GM23248 (cell line): ENCODE measurements at places on chromosomes 5 and 9. TPM values are rescaled to one million over a fixed set of nuclear protein-coding genes. Genes with fewer than 3 reads are reported as not detected.

IL5 gene
- not detected in 2 replicates for polyA plus RNA-seq

TRPM6 gene
- not detected in 2 replicates for polyA plus RNA-seq

GFRA3 gene
- polyA plus RNA-seq: not detected in 2 replicates

LCP2 gene
- polyA plus RNA-seq: not detected in 2 replicates

SPATA31E1 gene
- polyA plus RNA-seq: not detected in 2 replicates

PCDHA1 gene
- polyA plus RNA-seq: not detected in 2 replicates

NR5A1 gene
- polyA plus RNA-seq: not detected in 2 replicates

CARD6 gene
- polyA plus RNA-seq: 3.9 and 4.4 TPM in 2 replicates

PCDHB16 gene
- polyA plus RNA-seq: 4.8 and 5.0 TPM in 2 replicates

IFNK gene
- polyA plus RNA-seq: not detected in 2 replicates

RAD23B gene
- 16.8 and 18.9 TPM in 2 replicates for polyA plus RNA-seq

SGCD gene
- polyA plus RNA-seq: 68.1 and 71.2 TPM in 2 replicates

DNA sequence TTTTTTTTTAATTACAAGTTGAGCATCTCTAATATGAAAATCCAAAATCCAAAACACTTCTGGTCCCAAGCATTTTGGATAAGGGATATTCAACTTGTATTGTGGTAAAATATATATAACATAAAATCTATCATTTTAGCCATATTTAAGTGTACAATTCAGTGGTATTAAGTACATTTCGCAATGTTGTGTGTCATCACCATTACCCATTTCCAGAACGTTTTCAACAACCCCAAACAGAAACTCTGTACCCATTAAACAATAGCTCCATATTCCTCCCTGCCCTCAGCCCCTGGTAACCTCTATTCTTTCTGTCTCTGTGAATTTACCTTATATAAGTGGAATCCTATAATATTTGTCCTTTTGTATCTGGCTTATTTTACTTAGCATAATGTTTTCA is 24.9 kb downstream of the TICAM2 start:
- peak; percentile 55 for DNase-seq
- H3K4me1 ChIP-seq: peaks cover 28% of the 10 kb centered on the region
- no peak overlapping the region for H3K27ac ChIP-seq
- H3K4me3 ChIP-seq: no peak overlapping the region

DNA sequence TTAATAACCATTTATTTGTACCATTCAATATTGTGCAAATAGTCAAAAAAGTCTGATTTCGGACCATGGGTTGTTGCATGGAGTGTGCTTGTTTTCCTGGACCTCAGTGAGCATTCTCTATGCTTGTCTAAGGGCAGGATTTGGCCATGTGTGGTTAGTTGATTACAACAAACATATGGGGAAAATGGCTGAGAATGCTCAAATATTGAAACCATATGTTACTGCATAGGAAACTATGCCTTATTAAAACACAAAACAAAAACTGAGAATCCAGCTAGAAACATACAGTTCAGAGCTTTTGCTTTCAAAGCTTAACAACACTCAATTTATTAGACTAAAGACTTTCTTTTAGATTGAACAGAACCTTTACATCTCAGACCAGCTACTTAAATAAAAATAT is 928.3 kb downstream of the NR2F1-AS1 start:
- H3K36me3 ChIP-seq: no peaks in the 10 kb centered on the region
- peak; percentile 42 for DNase-seq
- H3K4me1 ChIP-seq: peaks cover 9% of the 10 kb centered on the region; the same call in 1 of the 2 replicates
- no peak overlapping the region for H3K4me3 ChIP-seq

DNA sequence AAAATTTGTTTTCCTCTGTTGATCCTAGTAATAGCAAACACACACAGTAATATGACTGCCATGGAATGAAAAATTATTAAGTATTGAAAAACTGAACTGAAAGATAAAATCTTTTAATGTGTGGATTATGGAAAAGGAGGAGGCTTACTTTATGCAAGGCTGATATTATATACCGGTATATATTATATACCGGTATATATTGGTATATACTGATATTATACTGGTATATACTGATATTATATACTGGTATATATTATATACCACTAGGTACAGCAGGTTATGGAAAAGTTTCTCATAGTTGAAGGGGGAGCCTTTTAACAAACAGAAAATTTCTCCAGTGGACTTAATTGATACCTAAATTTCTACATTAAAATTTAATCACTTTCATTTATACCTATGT is 181.4 kb downstream of the SH3GL2 start:
- no peaks in the 10 kb centered on the region for H3K4me1 ChIP-seq
- DNase-seq: no peak

DNA sequence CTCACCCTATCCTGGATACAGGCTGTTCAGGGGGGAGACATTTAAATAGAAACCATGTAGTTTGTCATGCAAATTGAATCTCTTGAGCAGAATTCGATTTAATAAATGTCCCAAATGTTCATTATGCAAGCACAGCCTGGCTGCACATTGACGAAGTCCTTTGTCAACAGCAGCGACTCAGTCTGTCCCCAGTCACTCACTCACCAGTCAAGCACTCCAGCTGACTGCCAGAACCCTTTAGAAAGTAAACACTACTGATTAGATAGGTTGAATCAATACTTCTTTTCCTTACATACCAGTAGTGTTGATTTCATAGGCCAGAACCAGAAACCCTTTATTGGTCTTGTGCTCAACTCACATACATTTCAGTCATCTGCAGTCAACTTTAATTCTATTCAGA is 27.5 kb downstream of the CDH6 start:
- no peaks in the 10 kb centered on the region for H3K27me3 ChIP-seq
- H3K36me3 ChIP-seq: no peaks in the 10 kb centered on the region
- no peak overlapping the region for H3K4me3 ChIP-seq
- no peak for DNase-seq
- H3K4me1 ChIP-seq: no peaks in the 10 kb centered on the region

- no peaks in the 10 kb centered on the region for H3K27me3 ChIP-seq
- H3K4me3 ChIP-seq: no peak overlapping the region
- H3K27ac ChIP-seq: no peak overlapping the region
- H3K4me1 ChIP-seq: no peaks in the 10 kb centered on the region
- peak; percentile 45 for DNase-seq
These were observed 471.7 kb upstream of the RORB start for GRCh38 chr9:74025402-74025925.

DNA sequence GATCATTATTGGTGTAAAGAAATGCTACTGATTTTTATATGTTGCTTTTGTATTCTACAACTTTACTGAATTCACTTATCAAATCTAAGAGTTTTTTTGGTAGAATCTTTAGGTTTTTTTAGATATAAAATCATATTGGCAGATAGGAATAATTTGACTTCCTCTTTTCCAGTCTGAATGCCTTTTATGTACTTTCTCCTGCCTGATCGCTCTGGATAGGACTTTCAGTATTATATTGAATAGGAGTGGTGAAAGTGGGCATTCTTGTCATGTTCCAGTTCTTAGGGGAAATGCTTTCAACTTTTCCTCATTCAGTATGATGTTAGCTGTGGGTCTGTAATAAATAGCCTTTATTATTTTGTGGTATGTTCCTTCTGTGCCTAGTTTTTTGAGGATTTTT is 8.3 kb downstream of the AHRR start:
- H3K27me3 ChIP-seq: no peaks in the 10 kb centered on the region
- no peaks in the 10 kb centered on the region for H3K36me3 ChIP-seq
- H3K4me1 ChIP-seq: peaks cover 26% of the 10 kb centered on the region
- peak overlapping the region; percentile 62 for H3K27ac ChIP-seq
- no peak overlapping the region for H3K4me3 ChIP-seq

GRCh38 chr5:13350767-13351166 is 593.7 kb downstream of the DNAH5 start:
- H3K27ac ChIP-seq: no peak overlapping the region
- H3K27me3 ChIP-seq: no peaks in the 10 kb centered on the region
- DNase-seq: peak; percentile 33
- peaks cover 20% of the 10 kb centered on the region for H3K4me1 ChIP-seq
- H3K4me3 ChIP-seq: no peak overlapping the region
- no peaks in the 10 kb centered on the region for H3K36me3 ChIP-seq

DNA sequence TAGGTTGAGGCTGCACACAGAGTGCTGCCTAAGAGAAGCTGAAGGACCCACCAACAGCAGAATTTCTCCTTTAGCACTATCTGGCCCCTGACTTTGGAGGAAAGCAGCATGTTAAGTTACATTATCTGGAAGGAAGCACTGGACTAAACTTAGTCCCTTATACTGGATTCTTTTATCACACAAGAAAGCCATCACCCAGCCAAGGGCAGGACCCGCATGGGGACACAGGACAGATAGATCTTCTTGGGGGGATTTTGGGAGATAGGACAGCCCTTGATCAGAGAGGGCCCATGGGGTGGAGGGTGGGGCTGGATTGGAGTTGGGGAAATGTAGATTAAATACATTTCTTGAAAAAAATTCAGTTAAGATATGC is 14.4 kb downstream of the ANKRD33B start:
- no peak overlapping the region for H3K27ac ChIP-seq
- H3K4me3 ChIP-seq: no peak overlapping the region
- H3K36me3 ChIP-seq: no peaks in the 10 kb centered on the region
- no peak for DNase-seq

- peak overlapping the region; percentile 90 for H3K4me3 ChIP-seq
- peak overlapping the region; percentile 91 for H3K27ac ChIP-seq
- H3K36me3 ChIP-seq: 0 out of 2 replicates have a peak, but pooled peaks cover 7% of the 10 kb centered on the region
- H3K4me1 ChIP-seq: peaks cover 41% of the 10 kb centered on the region
These were observed 864 bp downstream of the PAPPA start for GRCh38 chr9:116154334-116154975.

GRCh38 chr5:116848954-116849581 is 274.4 kb upstream of the SEMA6A start:
- H3K36me3 ChIP-seq: no peaks in the 10 kb centered on the region
- H3K4me3 ChIP-seq: no peak overlapping the region
- no peak for DNase-seq
- no peaks in the 10 kb centered on the region for H3K4me1 ChIP-seq
- H3K27ac ChIP-seq: no peak overlapping the region

DNA sequence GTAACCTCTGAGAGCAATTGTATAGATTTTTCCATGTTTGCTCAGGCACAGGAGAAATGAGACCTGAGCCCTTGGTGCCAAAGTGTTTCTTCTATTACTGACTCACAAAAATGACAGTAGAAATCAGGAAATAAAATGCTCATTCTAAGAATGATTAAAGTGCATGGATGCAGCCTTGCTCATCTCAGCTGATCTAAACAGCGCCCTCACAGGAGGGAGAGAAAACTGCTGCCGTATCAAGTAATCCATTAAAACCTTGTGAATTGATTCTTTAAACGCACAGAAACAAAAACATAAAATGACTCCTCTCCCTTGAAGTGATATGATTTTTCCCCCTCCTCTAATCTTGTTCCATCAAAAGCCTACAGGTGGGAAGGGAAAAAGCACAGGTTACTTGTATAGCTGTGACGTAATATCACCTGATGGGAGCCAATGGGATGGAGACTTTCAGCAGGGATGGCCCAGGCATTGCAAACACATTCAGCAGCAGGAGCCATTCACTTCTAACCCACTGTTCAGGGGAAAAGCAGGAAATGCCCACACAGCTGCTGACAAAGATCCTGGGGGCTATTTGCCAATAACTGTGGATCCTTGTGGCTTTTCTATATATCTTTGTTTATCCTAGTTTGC is 76.7 kb downstream of the PLCXD3 start:
- H3K36me3 ChIP-seq: no peaks in the 10 kb centered on the region
- no peaks in the 10 kb centered on the region for H3K27me3 ChIP-seq
- DNase-seq: peak; percentile 36
- no peak overlapping the region for H3K4me3 ChIP-seq
- H3K27ac ChIP-seq: no peak overlapping the region

DNA sequence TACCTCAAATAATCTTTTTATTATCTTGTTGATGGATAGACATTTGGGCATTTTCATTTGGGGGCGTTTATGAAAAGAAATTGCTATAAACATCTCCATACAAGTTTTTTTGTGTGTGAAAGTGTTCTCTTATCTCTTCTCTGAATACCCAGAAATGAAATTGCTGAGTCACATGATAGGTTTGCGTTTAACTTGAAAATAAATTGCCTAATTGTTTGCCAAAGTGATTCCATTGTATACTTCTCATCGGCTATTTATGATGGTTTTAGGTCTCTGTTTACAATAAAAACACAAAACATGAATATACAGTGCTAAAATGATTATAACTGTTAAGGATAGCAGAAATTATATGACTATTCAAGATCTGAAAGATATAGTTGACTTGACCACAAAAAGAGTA is 361.7 kb downstream of the TAF11L14 start:
- no peaks in the 10 kb centered on the region for H3K27me3 ChIP-seq
- no peak for DNase-seq
- H3K4me3 ChIP-seq: no peak overlapping the region
- H3K36me3 ChIP-seq: no peaks in the 10 kb centered on the region
- H3K4me1 ChIP-seq: no peaks in the 10 kb centered on the region

DNA sequence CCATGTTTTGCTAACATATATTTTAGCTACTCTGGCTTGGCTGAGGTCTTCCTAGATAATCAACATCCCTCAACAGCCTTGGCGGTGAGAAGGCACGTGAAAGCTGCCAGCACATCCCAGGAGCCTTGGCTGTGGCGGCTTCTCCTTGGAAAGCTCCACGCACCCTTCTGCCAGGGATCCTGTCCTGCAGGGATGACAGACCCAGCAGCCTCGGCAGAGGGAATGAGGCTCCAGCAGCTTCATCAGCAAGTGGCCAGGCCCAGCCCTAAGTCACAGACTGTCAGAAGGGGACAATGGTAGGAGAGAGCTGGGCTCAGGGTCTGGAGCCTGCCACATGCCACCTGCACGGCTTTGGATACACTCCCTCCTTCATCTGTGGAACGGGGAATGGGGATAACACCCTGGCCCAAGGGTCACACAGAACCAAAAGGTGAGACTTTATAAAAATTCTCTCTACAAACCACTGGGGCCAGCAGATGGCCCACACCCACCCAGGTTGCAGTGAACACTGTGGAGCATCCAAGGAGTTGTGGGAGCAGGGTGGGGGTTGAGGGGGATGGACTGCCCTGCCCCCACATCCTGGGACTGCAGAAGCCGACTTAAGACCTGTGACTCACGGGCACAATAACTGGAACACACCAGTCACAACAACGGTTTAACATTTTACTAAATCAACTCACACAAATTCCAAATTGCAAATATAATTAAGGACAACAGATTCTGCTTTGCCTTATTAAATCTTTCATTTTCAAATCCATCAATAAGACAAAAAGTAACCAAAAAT is 65.1 kb downstream of the MACROH2A1 start:
- DNase-seq: peak; percentile 51
- H3K4me3 ChIP-seq: no peak overlapping the region
- no peaks in the 10 kb centered on the region for H3K27me3 ChIP-seq
- 0 out of 2 replicates have a peak overlapping the region, but pooled peaks have one; percentile 3 for H3K27ac ChIP-seq
- peaks cover 7% of the 10 kb centered on the region for H3K4me1 ChIP-seq

GRCh38 chr5:138148811-138149210 is 9.6 kb upstream of the NME5 start:
- H3K27ac ChIP-seq: no peak overlapping the region
- H3K27me3 ChIP-seq: no peaks in the 10 kb centered on the region
- peak; percentile 90 for DNase-seq
- peaks cover 9% of the 10 kb centered on the region for H3K4me1 ChIP-seq
- no peak overlapping the region for H3K4me3 ChIP-seq
- no peaks in the 10 kb centered on the region for H3K36me3 ChIP-seq
